ENCODE measurements at places on chromosomes 5 and 9.

GRCh38 chr9:81071108-81071507 lies 618.2 kb downstream of the TLE1 start:
- no peak for DNase-seq

DNA sequence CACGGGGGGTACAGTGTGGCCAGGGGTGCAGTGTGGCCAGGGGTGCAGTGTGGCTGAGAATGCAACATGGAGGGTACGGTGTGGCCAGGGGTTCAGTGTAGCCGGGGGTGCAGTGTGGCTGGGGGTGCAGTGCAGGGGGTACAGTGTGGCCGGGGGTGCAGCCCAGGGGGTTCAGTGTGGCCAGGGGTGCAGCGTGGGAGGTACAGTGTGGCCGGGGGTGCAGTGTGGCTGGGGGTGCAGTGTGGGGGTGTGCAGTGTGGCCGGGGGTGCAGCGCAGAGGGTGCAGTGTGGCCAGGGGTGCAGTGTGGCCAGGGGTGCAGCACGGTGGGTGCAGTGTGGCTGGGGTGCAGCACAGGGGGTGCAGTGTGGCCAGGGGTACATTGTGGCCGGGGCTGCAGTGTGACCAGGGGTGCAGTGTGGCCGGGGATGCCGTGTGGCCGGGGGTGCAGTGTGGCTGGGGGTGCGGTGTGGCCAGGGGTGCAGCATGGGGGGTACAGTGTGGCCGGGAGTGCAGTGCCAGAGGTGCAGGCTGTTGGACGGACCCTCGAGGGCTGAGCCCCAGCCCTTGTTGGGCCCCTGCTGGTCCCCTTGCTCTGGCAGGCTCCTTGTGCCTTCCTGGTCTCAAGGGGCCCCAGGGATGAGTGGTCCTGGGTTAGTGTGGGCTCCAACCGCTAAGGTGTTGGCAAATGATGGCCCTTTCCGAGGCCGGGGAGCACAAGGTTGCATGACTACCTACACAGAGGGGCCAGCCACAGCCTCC lies 17.9 kb downstream of the TPPP start:
- DNase-seq, result peak; percentile 17

DNA sequence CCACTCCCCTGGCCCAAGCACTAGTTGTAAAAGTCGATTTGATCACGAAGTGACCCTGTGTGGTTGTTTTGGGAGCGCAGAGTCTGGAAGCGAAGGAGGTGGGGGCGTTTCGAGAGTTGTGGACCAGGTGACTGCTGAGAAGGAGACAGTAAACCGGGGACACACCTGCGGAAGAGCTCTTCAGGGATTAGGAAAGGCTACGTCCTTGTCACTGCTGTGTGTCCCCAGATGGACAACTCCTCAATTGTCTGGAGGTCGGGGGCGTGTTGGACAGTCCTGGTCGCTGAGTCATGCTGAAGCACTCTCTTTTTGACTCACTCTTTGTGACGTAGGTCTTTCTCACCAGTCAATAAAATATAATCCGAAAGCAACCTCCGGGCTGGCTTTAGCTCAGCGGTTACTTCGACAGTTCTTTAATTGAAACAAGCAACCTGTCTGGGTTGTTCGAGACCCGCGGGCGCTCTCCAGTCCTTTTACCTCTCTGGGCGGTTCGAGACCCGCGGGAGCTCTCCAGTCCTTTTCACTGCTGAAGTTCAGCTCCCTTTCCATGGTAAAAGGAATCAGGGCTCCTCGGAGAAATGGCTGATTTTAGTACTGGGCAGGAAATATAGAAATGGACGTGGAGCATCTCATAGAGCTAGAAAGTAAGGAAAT lies 10.8 kb downstream of the ZMAT2 start:
- peak; percentile 66 for DNase-seq

DNA sequence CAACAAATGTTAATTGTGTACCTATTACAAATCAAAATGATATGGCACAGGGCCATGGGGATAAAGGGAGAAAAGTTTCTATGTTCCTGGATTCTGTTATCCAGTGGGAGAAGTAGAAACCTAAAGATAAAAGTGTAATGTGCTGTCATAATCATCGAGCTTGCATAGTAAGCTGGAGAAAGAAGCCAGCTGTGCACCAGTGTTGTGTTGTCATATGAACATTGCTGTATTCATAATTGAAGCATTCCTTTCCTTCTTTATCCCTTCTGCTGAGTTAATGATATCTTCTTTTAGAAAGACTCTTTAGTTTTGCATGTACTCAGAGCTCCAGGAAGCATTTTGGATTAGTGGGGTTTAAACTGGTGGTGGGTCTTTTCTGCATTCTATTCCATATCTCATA lies 39.5 kb downstream of the NTRK2 start:
- no peak for DNase-seq

DNA sequence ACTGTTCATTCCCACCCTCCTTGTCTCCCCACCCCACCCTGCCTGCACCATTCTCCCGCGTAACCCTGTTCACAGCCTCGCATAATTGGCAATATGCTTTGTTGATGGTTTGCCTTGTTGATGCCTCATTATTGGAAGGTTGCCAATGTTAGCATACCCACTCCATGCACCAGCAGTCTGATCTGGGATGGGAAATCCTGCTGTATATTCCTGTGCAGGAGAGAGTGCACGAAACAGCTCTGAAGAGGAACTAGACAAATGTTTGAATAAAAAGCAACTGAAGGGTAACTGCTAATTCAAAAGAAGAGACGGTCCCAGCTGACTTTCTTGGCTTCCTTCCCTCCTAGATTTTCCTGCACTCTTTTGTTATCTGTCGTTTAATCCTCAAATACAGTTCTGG lies 271.7 kb upstream of the TLE4 start:
- no peak for DNase-seq

DNA sequence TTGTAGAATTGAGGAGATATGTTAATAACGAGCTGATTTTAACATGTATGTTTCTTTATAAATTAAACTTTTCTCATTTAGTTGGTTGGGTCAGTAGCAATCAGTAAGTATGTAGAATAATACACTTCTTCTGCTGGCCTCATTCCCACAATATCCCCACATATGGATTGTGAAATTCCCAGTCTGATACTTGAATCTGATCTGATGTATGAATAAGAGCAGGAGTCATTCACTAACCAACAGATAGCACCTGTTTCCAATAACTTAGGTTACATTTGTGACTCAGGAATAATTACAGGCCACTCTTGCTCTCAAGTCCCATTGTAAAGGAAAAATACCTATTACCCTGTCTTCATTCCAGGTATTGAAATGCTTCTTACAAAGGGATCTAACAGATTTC lies 23.9 kb downstream of the SLC36A1 start:
- DNase-seq, result no peak

GRCh38 chr9:14211564-14211963 lies 102.4 kb downstream of the NFIB start:
- no peak for DNase-seq

DNA sequence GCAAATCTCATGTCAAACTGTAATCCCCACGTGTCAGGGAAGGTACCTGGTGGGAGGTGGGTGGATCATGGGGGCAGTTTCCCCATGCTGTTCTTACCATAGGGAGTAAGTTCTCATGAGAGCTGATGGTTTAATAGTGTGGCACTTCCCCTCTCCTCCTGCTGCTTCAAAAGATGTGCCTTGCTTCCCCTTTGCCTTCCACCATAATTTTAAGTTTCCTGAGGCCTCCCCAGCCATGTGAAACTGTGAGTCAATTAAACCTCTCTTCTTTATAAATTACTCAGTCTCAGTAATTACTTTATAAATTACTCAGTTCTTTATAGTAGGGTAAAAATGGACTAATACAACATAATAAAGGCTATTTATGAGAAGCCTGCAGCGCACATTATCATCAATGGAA lies 7.1 kb upstream of the CNTRL start:
- no peak for DNase-seq

GRCh38 chr5:137510671-137511070 lies 11.5 kb upstream of the SPOCK1 start:
- DNase-seq, result no peak

DNA sequence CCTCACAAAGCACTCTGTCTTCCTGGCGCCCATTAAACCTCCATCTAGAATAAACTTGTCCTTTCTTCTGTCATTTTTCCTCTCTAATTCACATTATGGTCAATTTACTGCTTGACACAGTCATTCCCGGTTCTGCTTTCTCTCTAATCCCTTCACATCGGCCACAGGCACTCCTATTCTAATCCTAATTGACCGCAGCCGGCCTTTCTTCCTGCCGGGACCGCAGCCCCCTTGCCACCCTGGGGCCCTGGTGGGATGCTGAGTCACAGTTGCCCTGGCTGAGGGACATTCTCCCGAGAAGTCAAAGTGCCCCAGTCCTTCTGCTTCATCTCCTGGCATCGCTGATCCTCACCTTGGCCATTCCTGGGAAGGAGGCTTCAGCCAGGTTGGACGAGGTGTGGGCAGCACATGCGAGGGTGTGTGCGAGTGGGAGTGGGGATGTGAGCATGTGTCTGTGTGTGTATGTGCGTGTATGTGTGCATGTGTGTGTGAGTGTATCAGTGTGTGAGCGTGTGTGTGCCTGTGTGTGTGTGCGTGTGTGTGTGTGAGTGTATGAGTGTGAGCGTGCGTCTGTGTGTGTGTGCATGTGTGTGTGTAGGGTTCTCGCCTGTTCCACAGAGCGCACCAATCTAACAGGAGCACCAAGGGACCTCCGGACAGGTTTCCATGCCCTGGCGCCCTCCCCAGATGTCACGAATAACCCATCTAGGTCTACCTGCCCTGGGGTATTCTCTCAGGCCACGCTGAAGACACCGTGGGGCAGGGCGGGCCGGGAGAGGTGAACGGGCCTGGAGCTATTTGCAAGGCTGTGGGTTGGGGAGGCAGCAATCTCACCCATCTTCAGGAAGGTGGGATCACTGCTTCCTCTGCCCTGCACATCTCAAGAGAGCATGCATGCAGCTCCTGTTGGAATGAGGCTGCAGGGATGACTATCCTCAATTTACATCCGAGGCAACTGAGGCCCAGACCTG lies 191.2 kb downstream of the PAX5 start:
- no peak for DNase-seq

- no peak for DNase-seq
These were observed 131.8 kb downstream of the EFNA5 start for GRCh38 chr5:107538805-107539445.

DNA sequence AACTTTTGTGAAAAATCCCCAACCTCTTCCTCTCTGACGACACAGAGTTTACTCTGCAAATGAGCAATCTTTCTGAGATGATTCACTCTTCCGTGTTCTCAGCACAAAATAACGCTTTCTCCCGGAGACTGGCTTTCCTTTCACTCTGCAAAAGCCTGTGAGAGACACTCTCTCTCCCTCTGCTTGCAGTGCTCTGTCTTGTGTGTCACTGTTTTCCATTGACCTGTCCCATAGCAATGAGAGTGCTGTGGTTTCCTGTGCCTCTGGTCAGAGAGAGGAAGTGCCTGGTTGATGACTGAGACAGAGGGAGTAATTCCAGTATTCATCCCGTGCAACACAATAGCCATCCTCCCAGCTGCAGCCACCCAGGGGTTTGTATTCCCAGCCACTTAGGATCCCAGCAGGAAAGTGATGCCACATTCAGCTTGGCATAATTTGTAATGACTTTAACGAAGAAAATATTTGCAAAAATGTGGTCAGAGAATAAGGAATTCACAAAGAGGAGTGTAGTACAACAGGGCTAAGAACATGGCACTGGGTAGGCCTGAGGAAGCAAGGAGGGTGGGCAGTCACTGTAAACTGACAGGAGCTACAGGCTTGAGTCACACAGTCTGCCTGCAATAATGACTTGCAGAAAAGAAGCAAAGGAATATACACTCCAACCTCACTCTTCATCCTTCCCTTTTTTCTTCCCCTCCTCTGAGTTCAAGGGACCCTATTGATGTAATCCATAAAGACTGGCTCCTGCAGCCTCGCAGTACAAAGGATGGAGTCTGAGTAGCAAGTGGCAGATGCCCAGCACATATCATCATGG lies 463.5 kb upstream of the RGMB start:
- DNase-seq, result no peak

DNA sequence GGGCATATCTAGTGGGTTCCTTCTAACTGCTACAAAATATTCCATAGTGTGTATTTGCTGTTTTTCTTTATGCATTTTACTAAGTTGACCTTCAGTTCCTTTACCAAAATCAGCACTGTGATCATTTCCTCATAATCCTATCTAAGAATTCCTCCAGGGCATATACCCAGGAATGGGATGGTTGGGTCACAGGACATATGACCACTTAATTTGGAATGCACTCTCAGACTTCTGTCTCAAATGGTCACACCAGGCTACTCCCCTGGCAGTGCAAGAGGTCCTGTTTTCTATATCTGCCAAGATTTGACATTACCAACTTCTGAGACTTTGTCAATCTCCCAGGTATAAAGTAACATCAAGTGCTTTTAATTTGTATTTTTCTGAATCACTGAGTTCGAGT lies 63.9 kb downstream of the ADAMTS12 start:
- no peak for DNase-seq

DNA sequence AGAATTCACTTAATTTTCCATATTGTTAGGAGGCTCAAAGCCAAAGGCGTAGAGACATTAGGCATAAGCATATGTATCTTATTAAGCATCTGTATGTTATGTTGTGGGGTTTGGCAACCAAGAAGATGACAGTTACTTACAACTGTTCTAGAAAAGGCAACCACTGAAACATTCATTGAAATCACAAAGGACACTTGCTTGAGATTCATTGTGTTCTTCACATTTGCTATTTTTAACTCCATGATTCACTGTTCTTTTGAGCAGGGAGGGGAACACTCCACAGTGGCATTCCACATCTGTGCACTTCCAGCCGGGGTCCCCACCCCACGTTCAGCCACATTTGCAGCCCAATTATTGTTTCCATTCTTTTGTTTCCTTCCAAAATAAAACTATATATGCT lies 107.1 kb downstream of the PALM2AKAP2 start:
- no peak for DNase-seq

DNA sequence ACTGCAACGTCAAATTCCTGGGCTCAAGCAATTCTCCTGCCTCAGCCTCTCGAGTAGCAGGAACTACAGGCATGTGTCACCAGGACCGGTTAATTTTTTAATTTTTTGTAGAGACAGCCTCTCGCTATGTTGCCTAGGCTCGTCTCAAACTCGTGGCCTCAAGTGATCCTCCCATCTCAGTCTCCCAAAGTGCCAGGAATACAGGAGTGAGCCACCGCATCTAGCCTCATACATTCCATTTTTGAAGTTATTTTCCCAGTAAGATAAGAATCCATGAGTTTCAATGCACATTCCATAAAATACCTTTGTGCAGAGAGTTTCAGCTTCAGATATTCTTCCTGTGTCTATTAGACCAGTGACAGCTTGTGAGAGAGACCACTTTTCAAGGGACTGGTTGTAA lies 70.4 kb downstream of the SKIC3 start:
- DNase-seq, result no peak

- DNase-seq, result no peak
These were observed 51.9 kb downstream of the SLC25A46 start for GRCh38 chr5:110790673-110791072.

DNA sequence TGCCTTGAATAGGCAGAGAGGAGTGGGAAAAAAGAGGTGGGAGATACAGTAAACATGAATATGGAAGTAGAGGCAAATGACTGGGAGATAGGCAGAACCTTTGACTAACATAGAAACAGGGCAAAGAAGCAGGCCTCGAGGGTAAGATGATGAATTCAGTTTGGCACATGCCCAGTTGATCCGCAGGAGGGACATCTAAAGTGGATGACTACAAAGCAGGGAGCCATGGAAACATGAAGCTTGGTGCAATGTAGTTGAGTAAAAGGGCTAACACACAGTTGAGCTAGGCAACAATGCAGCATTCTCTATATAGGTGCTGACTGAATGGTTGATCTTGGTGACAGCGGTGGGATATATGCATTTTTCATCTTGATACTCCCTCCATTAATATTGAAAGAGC lies 253.8 kb downstream of the DMRT2 start:
- no peak for DNase-seq
